ENCODE measurements at places on chromosomes 12 and 14.

DNA sequence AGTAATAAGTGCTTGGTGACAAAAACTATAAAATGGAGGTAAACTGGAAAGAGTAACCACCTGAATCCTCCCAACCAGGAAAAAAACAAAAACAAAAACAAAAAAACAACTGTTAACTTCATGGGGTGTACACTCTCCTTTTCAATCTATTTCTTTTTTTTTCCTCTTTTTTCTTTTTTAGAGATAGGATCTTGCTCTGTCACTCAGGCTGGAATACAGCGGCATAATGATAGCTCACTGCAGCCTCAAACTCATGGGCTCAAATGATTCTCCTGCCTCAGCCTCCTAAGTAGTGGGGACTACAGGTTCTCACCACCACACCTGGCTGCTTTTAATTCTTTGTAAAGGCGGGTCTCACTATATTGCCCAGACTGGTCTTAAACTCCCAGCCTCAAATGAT is 76.8 kb downstream of the PHLDA1 start:
- DNase-seq: no peak

GRCh38 chr12:65728455-65728847 is 95.8 kb upstream of the HMGA2 start:
- no peak for DNase-seq

- no peak for DNase-seq
Measured at GRCh38 chr14:46290706-46291105, 360.9 kb downstream of the RPL10L start.

DNA sequence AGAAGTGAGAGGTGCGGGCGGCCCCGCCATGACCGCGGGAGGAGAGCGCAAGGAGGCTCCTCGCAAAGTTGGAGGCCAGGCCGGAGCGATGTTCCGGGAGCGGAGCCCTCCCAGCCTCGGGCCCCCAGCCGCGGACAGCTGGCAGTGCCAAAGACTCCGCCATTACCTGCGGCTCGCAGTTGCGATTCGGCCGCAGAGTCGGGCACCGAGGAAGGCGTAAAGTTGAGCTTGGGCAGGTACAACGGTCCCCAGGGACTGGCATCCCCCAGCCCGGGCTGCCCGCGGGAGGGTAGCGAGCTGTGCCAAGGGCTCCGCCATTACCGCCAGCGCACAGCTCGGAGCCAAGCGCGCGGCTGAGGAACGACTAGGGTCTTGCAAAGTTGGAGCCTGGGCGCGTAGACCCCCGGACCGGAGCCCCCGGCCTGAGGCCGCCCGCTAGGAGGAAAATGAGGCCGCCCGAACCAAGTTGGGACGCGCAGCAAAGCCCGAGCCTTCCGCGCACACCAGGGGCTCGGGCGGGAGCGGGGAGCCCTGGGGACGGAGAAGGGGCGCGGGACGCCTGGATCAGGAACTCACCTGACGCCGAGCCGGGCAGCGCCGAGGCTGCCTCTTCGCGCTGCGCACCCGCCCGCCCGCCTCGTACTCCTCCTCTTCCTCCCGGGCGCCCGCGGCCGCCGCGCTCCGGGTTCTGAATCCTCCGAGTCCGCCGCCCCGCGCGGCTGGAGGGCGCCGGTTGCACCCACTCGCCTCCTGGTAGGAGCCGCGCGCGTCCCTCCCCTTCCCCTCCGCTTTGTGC is 677 bp downstream of the NOS1 start:
- no peak for DNase-seq

GRCh38 chr14:39440975-39441374 is 8.7 kb upstream of the FBXO33 start:
- DNase-seq: no peak

DNA sequence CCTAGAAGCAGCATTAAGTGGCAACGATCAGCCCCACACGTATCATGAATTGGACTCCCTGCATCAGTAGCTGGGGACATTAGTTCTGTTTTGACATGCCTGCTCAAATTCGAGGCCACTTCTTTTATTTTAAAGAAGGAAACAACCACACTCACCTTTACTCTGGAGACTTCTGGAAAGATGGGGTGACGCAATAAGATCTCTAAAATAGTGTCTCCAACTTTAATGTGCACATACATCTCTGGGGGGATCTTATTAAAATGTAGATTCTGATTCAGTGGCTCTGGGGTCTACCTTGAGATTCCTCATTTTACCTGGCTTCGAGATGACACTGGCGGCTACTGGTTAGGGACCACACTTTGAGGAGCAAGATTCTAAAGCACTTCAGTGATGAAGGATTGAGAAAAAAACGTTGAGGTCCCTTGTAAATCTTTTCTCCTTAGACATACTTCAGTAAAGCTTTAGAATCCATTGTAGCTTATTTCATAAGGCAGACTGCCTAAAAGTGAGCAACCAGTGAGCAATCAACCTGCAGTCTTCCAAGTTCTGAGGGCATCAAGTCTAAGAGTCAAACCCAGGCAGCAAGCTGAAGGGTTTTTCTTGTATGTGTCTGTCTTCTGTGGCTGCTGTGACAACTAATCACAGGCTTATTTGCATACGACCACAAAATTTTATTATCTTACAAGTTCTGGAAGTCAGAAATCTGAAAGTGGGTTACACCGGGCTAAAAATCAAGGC is 718.6 kb upstream of the TBX3 start:
- DNase-seq: no peak

DNA sequence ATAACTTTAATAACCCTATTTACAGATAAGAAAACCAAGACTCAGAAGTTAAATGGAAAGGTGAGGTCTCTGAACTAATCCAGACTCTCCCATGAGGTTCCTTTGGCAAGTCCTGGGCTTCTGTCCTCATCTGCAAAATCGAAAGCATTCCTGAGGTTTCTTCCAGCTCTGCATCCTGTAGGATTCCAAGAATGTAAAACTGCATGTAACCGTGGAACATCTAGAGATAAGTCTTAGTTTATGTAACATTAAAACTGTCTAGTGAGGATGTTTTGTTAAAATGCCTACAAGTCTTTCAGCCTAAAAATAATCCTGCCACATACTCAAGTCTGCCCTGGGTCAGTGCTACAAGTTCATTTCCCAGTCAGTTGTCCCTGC is 7.3 kb upstream of the ITFG2 start:
- DNase-seq: no peak

DNA sequence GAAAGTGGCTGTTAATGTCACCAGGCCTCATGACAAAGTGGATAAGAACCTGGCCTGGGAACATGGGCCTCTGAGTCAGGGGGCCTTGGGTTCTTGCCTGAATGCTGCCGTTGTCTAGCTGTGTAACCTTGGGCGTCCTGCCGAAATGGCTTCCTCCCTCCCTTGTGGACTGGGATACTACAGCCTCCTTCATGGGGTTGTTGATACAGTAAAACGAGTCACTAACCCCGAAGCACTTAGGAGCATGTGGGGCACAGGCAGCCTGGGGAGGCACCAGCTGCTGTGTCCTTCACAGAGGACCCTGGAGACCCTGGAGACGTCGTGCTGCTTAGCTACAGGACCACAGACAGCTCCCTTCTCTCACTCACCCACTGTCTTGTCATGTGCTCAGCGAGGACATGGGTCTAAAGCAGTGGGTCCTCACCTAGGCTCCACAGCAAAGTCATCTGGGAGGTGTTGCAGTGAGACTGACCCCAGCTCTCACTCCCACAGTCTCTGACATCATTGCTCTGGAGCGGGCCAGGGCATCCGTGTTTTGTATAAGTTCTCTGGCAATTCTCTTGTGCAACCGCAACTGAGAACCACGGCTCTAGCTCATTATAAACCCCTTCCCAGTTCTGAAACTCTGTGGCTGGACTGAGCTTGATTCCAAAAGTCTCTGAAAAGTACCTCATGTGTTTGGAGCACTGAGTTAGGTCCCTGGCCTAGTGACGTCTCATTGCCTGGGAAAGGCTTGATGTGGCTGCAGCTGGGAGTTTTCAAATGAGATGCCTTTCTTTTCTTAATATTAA is 42.1 kb downstream of the SERPINA3 start:
- no peak for DNase-seq

GRCh38 chr14:103328941-103329340 is 5.1 kb upstream of the EIF5 start:
- DNase-seq: no peak

DNA sequence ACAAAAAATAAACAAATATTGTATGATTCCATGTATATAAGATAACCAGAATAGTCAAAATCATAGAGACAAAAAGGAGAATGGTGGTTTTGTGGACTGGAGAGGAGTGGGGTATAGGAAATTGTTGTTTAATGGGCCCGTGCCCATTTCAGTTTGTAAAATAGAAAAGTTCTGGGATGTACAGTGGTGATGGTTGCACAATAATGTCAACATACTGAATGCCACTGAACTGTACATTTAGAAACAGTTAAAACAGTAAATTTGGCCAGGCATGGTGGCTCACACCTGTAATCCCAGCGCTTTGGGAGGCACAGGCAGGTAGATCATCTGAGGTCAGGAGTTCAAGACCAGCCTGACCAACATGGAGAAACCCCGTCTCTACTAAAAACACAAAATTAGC is 40.1 kb downstream of the NUMB start:
- DNase-seq: no peak

- DNase-seq: no peak
Measured at GRCh38 chr14:52380294-52380693, 66.2 kb downstream of the PTGER2 start.

Measured in naive thymus-derived CD8-positive, alpha-beta T cell (primary cell).